ENCODE measurements at places on chromosomes 13 and 19.

GRCh38 chr19:10797541-10798256 lies 38.3 kb downstream of the TMED1 start:
- peak; percentile 93 for DNase-seq

GRCh38 chr19:14731200-14731599 lies 41.4 kb downstream of the ZNF333 start:
- DNase-seq, result no peak

- no peak for DNase-seq
Measured at GRCh38 chr19:35755131-35755549, 1.7 kb downstream of the HSPB6 start.

DNA sequence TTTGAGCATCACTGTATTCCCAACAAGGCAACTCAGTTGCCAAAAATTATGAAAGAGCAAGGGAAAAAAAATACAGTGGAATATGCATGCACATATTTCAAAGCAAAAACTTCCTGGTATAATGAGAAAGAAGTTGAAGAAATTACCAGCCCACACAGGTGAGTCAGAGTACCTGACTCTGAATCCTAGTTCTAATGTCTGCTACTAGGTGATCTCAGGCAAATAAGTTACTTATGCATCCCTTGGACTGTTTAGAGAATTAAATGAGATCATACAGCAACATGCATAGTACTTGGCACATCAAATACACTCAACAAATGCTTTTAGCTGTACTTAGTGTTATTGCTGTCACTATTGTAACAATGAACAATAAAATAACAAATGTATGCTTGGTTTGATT lies 144.9 kb downstream of the MIPEP start:
- no peak for DNase-seq

GRCh38 chr13:110186231-110186855 lies 120.6 kb downstream of the COL4A1 start:
- DNase-seq, result no peak

- DNase-seq, result no peak
Measured at GRCh38 chr19:31292639-31293185, 56.5 kb downstream of the TSHZ3 start.

DNA sequence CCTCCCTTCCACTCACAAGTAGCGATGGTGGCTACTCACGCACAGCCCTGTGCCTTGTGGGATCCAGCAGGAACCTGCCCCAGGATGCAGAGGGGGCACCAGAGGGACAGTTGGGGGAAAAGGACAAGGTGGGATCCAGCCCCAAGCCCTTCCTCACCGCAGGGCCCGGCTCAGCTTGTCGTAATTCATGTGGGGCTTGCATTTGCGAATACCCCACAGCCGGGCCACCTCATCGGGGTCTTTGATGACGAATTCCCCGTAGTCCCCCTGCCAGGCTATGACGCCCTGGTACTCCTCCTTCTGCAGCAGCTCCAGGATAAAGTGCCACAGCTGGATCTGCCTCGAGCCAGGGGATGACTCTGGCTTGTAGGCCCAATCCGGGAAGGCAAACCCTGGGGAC lies 18.5 kb downstream of the ERFL start:
- no peak for DNase-seq

- DNase-seq, result peak; percentile 84
Measured at GRCh38 chr19:49533551-49534488, 6.0 kb downstream of the RCN3 start.

DNA sequence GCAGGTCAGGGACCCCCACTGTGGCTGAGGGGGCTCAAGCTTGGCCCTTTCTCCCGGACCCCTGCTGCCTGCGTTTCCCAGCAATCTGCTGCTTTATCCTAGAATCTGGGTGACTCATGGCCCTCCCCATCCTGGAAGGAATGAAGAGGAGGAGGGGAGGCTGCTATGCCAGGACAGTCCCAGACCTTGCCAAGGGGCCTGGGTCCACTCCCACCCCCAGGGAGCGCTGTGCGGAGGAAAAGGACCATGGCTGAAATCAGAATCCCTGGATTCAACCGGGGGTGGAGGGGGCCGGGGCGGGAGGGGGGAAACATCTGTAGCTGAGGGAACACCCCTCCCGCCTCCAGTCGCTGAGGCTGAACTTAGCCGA lies 20.5 kb downstream of the ZNF114 start:
- no peak for DNase-seq

- DNase-seq, result no peak
Measured at GRCh38 chr13:74250738-74251190, 116.6 kb upstream of the KLF12 start.

GRCh38 chr13:94395860-94396259 lies 83.6 kb downstream of the DCT start:
- DNase-seq, result no peak

- no peak for DNase-seq
Measured at GRCh38 chr13:30431269-30431940, 9.1 kb downstream of the UBE2L5 start.

- no peak for DNase-seq
Measured at GRCh38 chr13:98458431-98458830, 118.5 kb downstream of the STK24 start.

GRCh38 chr19:11373885-11374432 lies 507 bp upstream of the SWSAP1 start:
- DNase-seq, result no peak

GRCh38 chr19:7247155-7247554 lies 47.1 kb downstream of the INSR start:
- DNase-seq, result no peak

GRCh38 chr13:47044842-47045241 lies 148.0 kb upstream of the HTR2A start:
- DNase-seq, result no peak

- no peak for DNase-seq
Measured at GRCh38 chr13:59301174-59301567, 862.6 kb downstream of the DIAPH3 start.

- DNase-seq, result no peak
Measured at GRCh38 chr19:33192010-33192409, 2.1 kb upstream of the LRP3 start.

- no peak for DNase-seq
Measured at GRCh38 chr13:82627183-82627582, 1255.1 kb downstream of the SLITRK1 start.

GRCh38 chr19:34678085-34678412 lies 571 bp downstream of the ZNF302 start:
- DNase-seq, result no peak

DNA sequence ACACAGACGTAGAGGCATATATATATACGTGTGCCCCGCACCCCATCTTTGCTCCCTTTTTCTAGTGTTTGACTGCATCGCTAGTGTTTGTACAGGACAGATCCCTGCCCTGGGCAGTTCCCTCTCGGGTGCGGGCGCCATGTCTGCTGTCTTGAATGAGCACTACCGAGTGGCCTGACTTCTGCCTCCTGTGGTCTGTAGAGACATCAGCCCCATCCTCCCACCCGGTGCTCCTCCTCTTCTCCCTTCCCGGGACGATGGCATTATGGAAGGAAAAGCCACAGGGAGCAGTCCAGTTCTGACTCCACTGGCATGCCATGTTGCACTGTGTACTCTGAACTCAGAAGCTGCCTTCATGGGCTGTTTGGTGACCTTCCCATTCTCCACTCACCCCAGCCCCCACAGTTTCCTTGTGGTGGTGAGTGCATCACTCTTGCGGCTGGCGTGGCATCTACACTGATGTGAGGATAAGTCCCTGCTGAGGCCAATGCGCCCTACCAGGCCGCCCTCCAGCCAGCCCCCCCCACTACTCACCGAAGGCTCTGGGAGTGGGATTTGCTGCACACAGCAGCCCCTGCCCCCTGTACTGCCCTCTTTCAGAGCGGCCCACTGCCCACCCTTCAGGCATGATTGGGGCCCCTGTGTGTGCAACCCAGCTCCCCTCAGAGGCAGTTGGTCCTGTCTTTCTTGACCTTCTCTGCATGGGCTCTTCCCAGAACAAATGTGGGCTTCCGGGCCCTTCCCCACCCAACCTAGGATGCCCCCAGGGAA lies 25.2 kb downstream of the TDRD12 start:
- DNase-seq, result no peak

- DNase-seq, result no peak
Measured at GRCh38 chr13:35787937-35788336, 311.4 kb upstream of the MAB21L1 start.

DNA sequence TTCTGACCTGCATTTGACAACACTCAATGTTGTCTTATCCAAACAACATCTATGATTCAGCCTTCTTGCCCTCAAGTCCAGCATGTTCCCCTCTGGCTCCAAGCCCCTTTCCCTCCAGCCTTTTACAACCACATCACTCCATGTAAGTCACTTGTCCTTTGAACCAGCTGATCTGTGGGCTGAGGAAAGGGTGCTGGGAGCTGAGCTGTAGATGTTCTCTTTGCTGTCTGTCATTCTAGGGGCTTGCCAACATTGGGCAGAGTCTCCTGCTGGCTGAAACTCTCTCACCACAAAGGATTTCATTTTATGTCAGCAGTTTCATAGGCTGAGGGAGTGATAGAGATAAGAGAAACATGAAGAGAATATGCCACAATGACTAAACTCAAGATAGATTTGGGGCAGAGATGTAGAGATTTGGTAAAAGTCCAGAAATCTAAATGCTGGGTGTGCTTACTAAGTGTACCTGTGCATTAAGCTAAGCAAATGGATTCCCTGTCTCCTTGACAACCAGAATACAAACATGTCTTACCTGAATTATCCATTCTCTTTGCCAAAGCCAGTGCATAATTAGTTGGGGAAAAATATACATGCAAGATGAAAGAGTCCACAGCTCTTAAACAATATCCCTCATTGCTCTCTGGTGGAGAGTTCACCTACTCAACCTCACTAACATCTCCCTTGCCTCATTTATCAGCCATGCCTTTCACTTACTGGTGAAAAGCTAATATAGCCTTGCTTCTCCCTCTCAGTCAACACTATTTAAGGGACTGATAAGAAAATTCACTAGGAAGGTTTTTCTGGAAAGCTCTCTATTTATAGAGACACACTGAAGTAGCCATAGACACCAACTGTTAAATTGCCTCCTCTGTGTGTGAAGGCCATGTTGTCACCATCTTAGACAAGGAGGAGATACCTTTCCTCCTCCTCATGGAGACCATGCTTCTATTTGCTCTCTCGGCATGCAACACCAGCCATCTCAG lies 175.5 kb upstream of the SERP2 start:
- DNase-seq, result no peak

DNA sequence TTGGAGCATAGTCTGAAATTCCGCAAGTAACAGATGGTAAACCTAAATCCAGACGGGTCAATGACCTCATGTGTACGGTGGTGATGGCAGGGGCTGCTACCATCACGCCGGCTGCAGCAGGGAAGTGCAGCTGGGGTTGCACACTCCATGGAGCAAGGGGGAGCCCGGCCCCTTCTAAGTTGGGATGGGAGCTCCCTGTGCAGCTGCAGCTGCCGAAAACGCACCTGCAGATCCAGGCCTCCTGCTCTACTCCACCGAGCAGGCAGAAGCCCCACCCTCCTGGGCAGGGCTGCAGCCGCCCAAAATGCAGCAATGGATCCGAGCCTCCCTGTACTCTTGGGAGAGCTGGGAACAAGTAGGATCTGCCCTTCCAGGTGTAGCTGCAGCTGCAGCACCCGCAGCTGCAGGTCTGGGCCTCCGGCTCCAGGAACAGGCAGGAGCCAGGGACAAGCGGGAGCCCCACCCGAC lies 25.5 kb downstream of the KBTBD6 start:
- DNase-seq, result no peak

- no peak for DNase-seq
Measured at GRCh38 chr13:42865768-42866102, 84.4 kb downstream of the FAM216B start.

GRCh38 chr13:99477493-99477892 lies 23.8 kb upstream of the TM9SF2 start:
- DNase-seq, result no peak

DNA sequence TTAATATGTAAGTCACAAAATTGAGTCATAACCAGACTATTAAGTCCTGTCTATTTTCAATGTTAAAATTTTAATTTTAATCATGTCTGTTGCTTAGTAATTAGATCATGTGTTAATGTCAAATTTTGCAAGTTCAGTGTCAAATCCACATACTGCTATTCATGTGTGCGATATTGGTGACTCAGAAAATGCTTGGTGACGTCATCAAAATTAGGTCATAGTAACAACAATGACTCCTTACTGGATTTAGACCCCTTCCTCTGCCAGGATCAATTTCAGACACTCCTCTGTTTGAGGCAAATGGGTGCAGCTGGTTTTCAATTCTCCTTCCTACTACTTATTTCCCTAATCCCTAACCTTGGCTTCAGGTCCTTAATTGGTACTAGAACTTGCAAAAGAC lies 1394.3 kb upstream of the SLC10A2 start:
- no peak for DNase-seq

All from CD4-positive, alpha-beta T cell treated with Interleukin-17A for 1 hour (primary cell).